Stimulated activated CD8-positive, alpha-beta memory T cell treated with anti-CD3 and anti-CD28 coated beads, Interleukin-15, amount 100 ng/mL, for 24 hours (primary cell): ENCODE measurements at places on chromosomes 2 and 18.

- DNase-seq, result no peak
Observed at GRCh38 chr2:74703373-74703772, 49.3 kb downstream of the SEMA4F start.

- no peak for DNase-seq
Observed at GRCh38 chr18:35186291-35187034, 54.4 kb upstream of the ZNF397 start.

GRCh38 chr2:220528180-220528675 is 900.8 kb downstream of the SLC4A3 start:
- DNase-seq, result no peak

- no peak for DNase-seq
Observed at GRCh38 chr2:195447323-195447975, 209.6 kb upstream of the SLC39A10 start.

DNA sequence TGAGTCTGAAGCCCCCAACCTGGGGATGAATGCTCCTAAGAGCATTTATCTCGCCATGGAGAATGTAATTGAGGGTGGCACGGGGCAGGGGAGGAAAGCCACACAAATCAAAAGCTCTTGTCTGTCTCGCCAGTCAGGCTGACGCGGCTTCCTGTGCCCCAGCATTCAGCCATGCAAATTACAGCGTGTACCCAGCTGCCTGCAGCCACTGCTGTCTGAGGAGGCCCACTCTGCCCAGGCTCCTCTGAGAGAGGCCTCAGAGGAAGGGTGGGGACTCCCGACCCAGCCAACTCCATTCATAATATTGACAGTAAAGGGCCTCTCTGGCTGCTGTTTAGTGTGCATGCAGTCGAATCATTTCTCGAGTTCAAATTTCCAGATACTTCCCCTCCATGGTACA is 22.0 kb downstream of the SMAD7 start:
- DNase-seq, result no peak

DNA sequence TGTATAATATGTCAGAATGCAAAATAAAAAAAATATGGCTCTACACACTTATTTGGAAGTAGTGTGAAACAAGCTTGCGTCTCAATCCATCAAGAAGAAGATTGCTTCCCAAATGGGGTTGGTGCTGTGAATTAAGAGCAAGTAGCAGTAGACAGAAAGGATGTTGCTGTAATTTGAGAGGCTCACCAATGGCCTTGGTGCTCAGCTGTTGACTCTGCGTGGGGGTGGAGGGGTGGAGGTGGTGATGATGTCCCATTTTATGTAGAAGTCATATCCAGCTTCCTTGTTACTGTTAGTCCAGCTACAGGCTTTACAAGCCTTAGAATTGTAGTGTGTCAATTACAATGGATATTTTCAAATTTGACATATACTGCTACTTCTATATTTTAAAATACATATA is 223.4 kb upstream of the RND3 start:
- DNase-seq, result no peak

- DNase-seq, result no peak
Observed at GRCh38 chr2:233413046-233413445, 58.8 kb downstream of the DGKD start.
